NCI-H524 treated with DMSO at 0.1 percent for 48 hours (cell line): ENCODE measurements at places on chromosomes 16 and 17.

GRCh38 chr16:88398170-88398873, 15.6 kb downstream of the ZNF469 start:
- DNase-seq = no peak

GRCh38 chr16:28587386-28587785, 9.5 kb downstream of the SULT1A2 start:
- no peak for DNase-seq

GRCh38 chr17:66313995-66314659, 11.7 kb downstream of the PRKCA start:
- DNase-seq = no peak

- no peak for DNase-seq
Measured at GRCh38 chr16:53065461-53066061, 10.8 kb downstream of the CHD9 start.

GRCh38 chr17:38921756-38922411, 3.5 kb upstream of the LASP1NB start:
- DNase-seq = no peak

- DNase-seq = no peak
Measured at GRCh38 chr17:4934173-4934979, 2.3 kb downstream of the GP1BA start.

DNA sequence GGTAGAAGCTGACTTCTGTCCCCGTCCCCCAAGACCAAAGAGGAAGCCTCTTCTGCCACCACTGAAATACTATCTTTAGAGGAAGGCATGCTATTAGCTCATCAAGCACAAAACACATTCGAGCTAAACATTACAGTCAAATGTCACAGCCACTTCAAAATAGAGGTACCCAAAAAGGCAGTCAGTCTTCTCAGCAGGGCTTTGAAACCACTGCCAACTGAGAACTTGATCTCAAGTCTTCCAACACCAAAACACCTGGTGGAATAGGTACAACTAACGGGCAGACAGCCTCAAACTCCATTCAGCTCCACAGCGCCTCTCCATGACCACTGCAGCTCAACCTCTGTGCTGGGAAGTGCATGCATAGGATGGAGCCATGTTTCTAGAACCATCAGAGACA, 36.0 kb downstream of the ZFHX3 start:
- DNase-seq = no peak

DNA sequence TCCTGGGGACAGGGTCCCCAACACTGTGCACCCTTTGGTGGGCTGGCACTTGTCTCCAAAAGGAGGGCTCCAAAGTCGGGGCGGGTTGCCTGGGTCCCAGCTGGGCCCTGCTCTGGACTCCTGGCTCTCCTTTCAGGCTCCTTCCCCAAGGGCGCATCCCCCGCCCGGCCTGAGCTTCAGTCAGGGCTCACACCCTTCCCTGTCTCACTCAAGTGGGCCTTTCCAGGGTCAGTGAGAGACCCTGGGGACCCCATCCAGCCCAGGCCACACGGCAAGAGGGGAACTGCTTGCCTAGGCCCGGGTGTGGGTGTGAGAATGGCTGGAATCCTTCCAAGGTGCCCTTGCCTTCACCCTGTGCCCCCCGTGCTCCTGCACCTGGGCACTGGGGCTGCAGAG, 41.8 kb upstream of the SLC38A10 start:
- no peak for DNase-seq

GRCh38 chr16:70736465-70737376, 50.9 kb upstream of the MTSS2 start:
- no peak for DNase-seq

DNA sequence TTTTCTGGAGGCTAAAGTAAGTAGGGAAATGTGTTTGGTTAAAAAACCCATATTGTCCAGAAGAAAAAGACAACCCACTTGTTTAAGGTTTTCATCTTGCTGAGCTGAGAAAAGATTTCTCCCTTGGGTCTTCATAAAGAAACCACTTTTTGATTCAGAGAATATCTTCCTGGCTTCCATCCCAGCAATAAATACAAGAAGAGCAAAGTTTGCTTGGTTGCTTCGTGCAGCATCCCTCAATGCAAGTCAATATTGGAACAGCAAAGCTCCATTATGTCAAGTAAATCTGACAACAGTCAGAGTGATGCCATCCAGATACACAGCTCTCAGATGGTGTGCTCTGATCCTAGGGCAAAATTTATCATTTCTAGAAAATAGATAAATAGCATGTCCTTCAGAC, 118.9 kb upstream of the PIRT start:
- no peak for DNase-seq

DNA sequence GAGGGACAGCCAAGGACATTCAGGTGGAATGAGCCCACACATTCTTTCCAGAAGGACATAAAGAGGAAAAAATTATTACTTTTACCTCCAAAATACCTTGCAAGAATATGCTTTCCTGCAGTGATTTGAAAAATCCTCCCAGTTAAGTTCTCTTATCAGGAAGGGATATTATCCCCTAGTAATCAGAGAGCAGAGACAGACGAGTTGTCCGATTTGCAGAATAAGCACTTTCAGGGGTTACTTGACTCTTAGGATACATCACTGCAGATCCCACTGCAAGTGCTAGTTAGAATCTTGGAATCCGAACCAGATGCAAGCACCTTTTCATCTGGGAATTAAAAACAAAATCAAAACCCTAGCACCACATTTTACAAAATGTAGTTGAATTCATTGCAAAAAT, 33.6 kb downstream of the FOXL1 start:
- no peak for DNase-seq

DNA sequence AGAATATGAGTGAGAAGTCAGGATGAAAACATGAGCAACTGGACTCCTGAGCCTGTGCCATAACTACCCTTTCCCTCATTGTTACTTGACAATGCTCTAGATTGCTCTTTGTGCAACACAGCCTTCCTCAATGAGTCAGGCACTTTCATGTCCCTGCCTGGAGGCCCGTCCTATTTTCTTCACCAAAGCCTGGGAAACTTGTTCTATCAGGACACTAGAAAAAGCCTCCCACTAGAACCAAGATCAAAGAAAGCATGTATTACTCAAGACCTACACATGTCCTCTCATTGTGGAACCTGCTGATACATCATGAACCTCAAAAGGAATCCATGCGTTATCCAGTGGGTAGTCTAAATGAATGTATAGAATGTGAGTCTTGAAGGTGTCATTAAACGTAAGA, 624.5 kb downstream of the TOX3 start:
- DNase-seq = no peak

DNA sequence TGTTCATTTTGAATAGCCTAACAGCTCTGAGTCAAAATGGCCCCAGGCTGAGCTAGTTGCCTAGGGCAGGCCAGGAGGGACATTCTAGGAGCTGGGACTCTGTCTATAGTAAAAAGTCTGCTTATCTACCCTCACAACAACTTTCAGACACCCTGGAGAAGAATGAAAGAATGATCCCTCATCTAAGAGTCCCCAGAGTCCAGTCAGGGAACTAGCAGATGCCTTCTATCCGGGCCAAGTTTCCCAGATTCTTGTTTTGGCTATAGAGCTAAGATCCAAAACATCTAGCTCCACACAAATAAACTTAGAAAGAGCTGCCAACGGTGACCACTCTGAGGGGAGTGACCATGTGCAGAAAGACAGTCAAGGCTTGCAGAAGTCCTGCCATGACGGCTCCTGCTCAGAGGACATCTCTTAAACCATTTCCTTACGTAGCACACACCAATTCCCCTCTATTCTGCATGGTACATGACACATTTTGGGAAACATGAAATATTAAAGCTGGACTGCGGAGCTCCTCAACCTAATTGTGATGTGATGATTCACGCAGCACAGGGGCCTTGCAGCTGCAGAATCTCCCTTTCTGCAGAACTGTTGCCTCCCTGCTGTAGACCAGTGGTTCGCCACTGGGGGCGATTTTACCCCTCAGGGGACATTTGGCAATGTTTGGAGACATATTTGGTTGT, 24.2 kb downstream of the FAM20A start:
- no peak for DNase-seq

- DNase-seq = no peak
Measured at GRCh38 chr17:53912117-53912516, 89.4 kb downstream of the KIF2B start.

- no peak for DNase-seq
Measured at GRCh38 chr16:89602273-89602951, 11.0 kb upstream of the DPEP1 start.

- no peak for DNase-seq
Measured at GRCh38 chr17:60165971-60166370, 16.2 kb downstream of the CA4 start.

DNA sequence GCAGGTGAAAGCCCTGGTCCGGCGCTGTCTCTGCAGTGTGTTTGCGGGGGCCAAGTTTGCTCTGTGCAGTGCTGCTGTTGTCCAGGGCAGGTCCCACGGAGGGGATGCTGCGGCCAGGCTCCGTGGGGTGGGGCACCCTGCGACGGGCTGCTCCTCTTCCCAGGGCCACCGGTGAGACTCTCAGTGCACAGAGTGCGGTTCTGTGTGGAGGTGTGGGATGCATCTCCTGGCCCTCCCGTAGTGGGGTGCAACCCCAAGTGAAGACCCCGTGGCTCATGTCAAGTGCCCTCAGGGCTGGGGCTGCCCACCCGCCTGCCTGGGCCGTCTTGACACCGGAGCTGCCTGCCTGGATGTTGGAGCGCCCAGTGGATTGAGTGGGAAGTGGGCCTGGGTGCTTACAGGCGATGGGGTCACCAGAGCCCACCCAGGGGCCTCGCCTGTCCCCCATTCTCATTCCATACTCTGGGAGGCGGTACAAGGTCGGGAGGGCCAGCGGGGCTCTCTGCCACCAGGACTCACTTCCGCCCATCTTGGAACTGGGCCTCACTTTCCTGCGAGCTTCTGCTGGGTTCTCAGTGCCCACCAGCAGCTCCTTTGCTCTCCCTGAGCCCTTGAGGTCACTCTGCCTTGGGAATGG, 119.9 kb downstream of the BANP start:
- no peak for DNase-seq

- no peak for DNase-seq
Measured at GRCh38 chr16:29198231-29198630, 208.3 kb downstream of the NPIPB11 start.

DNA sequence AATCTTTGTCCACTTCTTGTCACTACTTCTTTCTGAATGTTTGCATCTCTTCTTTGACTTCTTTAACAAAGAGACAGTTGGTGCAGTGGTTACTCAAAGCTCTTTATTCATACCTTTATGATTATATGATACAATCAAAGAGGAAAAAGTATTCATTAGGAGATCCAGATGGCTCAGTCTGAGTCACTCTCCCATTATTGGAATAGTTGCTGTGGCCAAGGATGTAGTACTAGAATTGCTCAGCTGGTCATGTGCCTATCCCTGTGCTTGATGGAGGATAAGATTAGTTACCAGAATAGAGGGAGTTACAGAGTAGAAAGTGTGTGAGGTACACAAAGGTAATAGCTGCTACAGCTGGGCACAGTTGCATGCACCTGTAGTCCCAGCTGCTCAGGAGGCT, 18.3 kb downstream of the BCAS3 start:
- no peak for DNase-seq

- no peak for DNase-seq
Measured at GRCh38 chr17:40075942-40076498, 13.3 kb downstream of the THRA start.

DNA sequence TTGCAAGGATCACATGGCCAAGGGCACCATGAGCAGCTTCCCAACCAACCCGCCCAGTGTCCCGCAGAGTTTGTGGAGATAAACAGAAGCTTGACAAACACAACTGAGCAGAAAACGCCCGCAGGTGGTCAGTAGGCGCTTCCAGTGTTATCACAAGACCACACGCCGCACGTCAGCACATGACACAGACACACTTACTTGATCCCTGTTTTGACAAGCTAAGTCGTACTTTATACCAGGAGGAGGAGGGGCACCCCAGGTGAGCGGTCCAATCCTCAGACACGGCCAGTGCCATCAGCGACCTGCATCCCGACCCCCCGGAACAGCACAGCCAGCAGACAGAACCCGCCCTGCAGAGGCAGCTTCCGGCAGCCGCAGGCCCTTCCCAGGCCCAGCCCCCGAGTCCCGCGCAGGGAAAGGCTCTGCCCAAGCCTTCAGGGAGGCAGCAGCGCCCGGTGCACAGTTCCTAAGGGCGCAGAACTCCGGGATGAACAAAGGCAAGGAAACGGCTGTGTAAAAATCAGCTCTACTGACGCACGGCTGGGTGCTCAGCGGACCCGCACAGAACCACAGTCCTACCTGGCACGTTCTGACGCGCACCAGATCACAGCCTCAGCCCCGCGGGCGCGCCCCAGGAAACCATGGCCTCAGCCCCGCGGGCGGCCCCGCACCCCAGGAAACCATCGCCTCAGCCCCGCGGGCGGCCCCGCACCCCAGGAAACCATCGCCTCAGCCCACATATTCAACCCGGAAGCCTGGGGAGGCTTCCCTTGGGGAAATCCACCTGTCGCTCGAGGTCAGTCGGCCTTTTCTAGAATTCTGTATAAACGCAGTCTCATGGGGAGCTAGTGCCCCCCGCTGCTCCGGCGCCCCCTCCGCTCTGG, 27.8 kb downstream of the AXIN1 start:
- DNase-seq = no peak

- no peak for DNase-seq
Measured at GRCh38 chr17:81884968-81885367, 6.4 kb downstream of the ALYREF start.

DNA sequence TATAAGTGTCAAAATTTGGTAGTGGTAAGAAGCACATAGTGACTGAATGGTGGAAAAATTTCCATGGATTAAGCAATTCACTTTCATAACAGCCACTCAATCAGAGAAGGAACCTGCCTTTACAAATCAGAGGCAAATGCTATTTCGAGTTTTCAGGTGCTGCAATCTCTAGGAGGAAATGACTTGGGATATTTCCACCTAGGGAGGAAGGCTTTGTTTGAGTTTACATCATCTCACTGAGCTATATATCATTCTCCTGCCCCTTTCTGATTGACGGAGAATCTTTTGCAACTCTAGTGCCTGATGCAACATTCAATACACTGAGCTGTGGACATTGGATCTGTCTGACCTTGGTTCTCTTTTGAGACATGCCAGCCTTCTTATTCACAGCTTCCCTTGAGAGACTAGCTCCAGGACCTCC, 26.3 kb downstream of the MARCHF10 start:
- no peak for DNase-seq

GRCh38 chr17:38733982-38734973, 4.1 kb downstream of the CISD3 start:
- no peak for DNase-seq

GRCh38 chr17:9079461-9080103, 58.3 kb downstream of the NTN1 start:
- no peak for DNase-seq
